ENCODE measurements at places on chromosomes 6 and 20.
A peak's percentile ranks its signal among the peaks of the same experiment; 100 is the strongest.

DNA sequence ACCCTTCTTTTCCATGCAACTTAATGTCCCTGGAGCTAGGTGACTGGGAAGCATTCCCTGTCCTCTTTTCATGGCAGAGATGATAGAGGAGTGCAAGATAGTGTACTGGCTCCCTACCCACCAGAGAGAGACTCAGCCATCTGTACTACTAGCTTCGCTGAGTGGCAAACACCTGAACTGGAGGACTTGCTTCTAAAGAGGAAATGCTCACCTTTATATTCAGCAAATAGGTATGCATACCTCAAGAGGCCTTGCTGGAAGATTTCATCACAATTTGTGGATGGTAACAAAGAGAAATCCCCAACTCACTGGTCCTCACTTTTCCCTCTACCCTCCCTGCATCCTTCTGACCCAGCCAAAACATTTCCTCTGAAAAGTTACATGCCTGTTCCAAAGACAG, 124.1 kb downstream of the FOXA2 start:
- DNase-seq: no peak

GRCh38 chr6:81806793-81807565, 54.5 kb upstream of the TENT5A start:
- no peak for DNase-seq

DNA sequence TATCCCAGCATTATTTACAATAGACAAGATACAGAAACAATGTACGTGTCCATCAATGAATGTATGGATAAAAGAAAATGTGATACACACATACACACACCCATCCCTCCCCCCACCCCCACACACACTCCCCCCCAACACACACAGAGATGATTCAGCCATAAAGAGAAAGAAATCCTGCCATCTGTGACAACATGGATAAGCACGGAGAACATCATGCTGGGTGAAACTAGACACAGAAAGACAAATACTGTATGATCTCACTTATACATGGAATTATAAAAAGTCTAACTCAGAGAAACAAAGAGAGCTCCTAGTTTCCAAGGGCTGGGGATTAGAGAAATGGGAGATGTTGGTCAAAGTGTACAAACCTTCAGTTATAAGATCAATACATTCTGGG, 104.8 kb upstream of the LY86 start:
- no peak for DNase-seq

- DNase-seq: peak; percentile 12
Measured at GRCh38 chr6:2765896-2766766, 938 bp downstream of the WRNIP1 start.

- no peak for DNase-seq
Measured at GRCh38 chr6:116847227-116847626, 18.3 kb upstream of the GPRC6A start.

DNA sequence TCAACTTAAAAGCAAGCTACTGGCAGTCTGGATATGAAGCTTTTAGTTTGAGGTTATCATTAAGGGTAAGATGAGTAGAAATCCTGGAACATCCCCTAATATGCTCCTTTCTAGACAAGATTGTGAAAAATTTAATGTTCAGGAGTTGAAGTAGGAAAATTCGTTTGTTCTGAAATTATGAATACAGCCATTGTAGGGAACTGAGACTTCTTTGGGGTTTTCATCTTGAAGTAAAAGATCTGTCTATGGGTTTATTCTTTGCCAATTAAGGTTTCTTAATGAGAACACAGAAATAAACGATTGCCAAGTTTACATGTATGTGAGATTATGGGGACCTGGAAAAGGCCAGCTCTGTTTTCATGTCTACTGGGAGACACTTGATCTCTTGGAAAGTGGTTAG, 225.6 kb upstream of the MOCS1 start:
- DNase-seq: no peak

GRCh38 chr6:38867726-38868125, 152.6 kb downstream of the DNAH8 start:
- no peak for DNase-seq

GRCh38 chr6:39886871-39887270, 47.4 kb downstream of the MOCS1 start:
- no peak for DNase-seq

GRCh38 chr6:451336-451735, 59.8 kb downstream of the IRF4 start:
- no peak for DNase-seq

GRCh38 chr6:37495244-37495934, 4.3 kb downstream of the CCDC167 start:
- DNase-seq: no peak

DNA sequence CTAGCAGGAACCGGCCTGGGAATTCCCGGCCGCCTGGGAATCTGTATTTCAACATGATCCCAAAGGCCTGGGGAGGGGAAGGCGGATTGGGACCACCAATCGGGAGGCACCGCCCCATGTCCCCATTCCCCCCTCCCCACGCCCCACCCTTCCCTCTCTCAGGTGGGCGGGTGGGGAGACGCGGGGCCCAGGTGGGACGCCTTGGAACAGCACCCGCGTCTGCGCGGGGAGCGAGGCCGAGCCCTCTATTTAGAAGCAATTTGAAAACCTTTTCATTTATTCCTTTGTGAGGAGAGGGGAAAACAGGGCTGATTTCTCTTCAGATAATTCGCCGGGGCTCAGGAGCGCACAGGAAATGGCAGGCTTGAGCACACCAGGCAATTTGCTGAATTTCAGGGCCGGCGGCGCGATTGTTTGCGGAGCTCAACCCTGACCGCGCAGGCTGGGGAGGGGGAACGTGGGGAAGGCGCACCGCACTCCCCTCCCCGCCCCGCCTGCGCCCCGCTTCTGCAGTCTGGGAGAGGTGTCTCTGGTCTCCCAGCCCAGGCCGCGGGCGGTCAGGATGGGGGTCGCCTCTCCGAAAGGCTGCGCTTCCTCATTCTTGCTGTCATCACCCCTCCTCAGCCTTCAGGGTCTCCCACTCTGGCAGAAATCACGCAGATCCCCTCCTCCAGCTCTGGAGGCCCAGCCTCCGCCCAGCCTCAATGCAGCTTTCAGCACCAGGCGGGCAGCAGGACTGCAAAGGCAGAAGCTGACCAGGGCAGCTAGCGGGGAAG, 170.0 kb downstream of the GRM4 start:
- DNase-seq: no peak

GRCh38 chr6:30889921-30890645, 5.8 kb downstream of the DDR1 start:
- DNase-seq: no peak

GRCh38 chr6:133893946-133894345, 5.0 kb downstream of the TCF21 start:
- DNase-seq: no peak

GRCh38 chr6:18241208-18242038, 22.9 kb downstream of the DEK start:
- DNase-seq: no peak

DNA sequence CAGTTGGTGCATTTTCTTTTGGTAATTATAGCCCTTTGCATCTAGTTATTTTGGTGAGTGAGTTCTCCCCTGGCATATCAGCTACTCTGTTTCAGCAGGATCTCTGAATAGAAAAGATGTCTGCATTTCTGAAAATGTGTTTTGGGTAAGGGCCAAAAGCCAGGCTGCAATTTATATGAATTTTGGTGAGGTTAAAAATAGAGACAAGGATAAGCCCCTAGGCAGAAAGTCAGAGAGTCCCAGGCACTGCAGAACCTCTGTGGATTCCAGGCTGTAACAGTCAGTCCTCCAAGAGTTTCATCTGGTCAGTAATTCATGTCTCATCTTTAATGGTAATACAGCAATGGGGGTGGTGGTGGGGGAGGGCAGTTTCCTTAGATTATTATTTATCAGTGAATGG, 53.0 kb downstream of the HDGFL1 start:
- no peak for DNase-seq

DNA sequence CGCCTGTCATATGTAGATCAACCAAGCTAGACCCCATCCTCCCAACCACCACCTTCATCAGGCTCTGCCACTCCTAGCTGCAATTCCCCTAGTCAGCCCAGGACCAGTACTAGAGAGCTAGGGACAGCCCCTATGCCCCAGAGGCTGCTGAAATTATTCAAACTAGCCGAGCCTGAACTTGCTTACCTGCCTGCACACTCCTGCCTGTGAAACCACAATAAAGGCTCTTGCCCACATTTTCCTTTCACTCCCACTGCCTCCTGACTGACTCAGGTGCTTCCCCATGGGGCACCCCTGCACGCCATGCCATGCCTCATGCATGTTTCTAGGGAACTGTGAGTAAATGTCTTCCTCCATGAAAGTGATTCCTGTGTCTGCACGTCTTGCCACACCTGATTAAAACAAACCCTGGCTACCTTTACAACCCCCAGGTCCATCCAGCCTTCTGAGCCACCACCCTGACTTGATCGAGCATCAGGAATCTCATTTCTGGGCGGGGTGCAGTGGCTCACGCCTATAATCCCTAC, 66.5 kb upstream of the IER3 start:
- peak; percentile 50 for DNase-seq

GRCh38 chr6:16124198-16125180, 4.4 kb upstream of the MYLIP start:
- DNase-seq: no peak

GRCh38 chr20:10385850-10386544, 48.0 kb downstream of the MKKS start:
- no peak for DNase-seq

DNA sequence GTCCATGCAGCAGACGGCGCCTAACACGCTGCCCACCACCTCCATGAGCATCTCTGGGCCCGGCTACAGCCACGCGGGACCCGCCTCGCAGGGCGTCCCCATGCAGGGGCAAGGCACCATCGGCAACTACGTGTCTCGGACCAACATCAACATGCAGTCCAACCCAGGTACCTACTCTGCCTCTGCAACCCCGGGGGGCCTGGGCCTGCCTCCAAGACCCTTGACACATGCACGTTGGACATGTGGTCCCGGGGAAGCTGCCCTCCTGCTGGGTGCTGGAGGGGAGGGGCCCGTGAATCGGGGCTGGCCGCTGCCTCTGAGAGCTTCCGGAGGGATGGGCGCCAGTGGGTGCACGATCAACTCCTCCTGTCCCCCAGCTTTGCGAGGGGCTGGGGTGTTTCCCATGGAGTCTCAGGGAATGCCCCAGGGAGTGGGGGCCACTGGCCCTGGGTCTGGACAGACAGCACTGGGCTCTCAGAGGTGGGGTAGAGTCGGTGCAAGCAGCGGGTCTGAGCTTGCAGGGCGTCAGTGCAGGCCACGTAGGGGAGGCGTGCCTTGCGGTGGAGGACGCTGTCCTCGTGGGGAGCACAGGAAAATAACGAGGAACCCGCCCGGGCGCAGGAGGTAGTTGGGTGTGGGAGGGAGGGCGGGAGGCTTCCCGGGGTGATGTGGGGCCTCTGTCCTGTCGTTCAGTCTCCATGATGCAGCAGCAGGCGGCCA, 19.4 kb downstream of the SS18L1 start:
- no peak for DNase-seq

GRCh38 chr6:144544266-144544830, 259.2 kb downstream of the UTRN start:
- no peak for DNase-seq

- DNase-seq: no peak
Measured at GRCh38 chr20:51126337-51126736, 103.4 kb upstream of the KCNG1 start.

DNA sequence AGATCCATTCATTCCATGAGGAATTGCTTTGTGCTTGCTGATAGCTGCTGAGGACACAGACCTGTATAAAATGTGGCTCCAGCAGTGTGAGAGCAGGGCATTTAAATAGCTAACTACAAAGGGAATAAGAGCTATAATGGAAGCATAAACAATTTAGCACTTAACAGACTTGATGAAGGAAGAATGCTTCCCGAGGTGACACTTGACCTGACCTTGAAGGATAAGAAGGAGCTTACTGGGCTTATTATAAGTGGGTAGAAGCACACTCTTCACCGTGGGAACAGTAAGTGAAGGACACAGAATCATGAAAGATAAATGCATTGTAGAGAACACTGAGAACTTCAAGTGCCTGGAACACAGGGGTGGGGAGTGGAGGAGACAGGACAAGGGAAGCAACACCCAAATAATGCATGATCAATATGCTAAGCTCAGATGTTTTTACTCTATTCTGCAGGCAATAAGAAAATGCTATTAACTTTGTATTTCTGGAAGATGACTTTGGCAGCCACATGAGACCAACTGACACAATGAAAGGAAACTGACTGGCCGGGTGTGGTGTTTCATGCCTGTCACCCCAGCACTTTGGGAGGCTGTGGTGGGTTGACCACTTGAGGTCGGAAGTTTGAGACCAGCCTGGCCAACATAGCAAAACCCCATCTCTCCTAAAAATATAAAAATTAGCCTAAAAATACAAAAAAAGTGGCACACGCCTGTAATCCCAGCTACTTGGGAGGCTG, 84.2 kb downstream of the EPB41L2 start:
- no peak for DNase-seq

DNA sequence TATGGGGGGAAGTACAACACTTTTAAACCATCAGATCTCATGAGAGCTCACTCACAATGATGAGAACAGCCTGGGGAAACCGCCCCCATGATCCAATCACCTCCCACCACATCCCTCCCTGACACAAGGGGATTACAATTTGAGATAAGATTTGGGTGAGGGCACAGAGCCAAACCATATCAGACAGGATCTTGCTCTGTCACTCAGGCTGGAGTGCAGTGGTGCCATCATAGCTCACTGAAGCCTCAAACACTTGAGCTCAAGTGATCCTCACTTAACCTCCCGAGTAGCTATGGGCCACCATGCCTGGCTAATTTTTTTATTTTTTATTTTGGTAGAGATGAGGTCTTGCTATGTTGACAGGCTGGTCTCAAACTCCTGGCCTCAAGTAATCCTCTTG, 5.1 kb upstream of the IYD start:
- DNase-seq: no peak

- no peak for DNase-seq
Measured at GRCh38 chr20:63319164-63320040, 26.4 kb downstream of the COL20A1 start.

DNA sequence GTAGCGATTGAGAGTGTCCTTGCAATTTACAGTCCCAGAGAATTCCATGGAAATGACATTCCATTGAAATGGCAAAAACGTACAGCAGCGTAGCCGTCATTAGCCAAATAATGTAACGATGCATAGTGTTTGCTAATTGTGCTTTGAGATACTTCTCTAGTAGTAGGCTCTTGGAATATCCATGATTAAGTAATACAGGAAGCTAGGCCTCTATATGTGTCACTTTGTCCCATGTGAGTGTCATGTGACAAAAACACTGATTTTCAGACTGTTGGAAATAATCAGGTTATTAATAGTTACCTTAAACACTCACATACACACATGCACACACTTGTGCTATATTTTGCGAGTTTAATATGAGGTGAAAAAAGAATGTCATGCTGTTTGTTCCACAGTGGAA, 35.2 kb downstream of the SLX4IP start:
- DNase-seq: no peak

Measured in activated gamma-delta T cell treated with anti-CD3 and anti-CD28 coated beads, Interleukin-2, amount 50 U/mL, for 16 hours (primary cell).